ENCODE measurements at places on chromosomes 5 and 9. TPM values are rescaled to one million over a fixed set of nuclear protein-coding genes. Genes with fewer than 3 reads are reported as not detected.

DNA sequence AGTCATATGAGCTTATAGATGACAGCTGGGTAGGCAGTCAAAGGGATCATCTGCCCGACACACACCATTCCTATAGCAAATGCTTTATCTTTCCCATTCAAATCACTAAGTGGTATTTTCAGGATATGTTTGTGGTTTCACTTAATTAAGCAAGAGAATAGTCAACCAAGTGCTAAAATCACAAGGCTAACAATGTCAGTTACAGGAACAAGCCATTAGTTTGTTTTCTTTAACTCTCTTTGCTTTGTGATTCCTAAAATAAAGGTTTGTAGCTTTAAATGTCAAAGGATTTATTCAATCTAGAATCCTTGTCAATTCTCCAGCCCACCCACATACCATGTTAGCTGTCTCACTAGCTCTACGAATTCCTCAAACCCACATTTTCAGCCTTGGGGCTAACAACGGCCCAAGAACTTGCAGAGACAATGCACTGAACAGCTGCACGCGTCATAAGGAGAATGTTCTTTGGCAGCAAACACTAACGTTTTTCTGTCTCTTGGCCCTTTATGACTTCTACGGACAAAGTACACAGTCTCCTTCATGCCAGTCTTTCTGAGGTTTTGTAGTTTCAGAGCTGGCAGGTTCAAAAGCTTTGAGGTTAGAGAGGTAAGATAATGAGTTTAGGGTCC lies 56.6 kb downstream of the ELAVL2 start:
- DNase-seq = no peak

DNA sequence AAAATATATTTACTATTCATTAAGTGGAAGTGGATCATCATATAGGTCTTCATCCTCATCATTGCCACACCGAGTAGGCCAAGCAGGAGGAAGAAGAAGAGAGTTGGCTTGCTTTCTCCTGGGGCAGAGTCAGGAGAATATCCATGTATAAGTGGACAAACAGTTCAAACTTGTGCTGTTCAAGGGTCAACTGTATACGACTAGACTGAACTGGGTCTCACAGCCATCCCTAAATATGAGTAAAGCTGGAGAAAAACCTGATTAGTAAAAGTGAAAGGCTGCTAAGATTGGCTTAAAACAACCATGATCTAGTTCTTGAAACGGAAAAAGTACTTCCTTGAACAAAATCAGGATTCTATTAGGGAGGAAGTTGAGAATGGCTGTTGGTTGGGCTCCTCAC lies 276.7 kb upstream of the ADRA1B start:
- DNase-seq = no peak

GRCh38 chr5:6484899-6485298 lies 36.2 kb downstream of the UBE2QL1 start:
- no peak for DNase-seq

DNA sequence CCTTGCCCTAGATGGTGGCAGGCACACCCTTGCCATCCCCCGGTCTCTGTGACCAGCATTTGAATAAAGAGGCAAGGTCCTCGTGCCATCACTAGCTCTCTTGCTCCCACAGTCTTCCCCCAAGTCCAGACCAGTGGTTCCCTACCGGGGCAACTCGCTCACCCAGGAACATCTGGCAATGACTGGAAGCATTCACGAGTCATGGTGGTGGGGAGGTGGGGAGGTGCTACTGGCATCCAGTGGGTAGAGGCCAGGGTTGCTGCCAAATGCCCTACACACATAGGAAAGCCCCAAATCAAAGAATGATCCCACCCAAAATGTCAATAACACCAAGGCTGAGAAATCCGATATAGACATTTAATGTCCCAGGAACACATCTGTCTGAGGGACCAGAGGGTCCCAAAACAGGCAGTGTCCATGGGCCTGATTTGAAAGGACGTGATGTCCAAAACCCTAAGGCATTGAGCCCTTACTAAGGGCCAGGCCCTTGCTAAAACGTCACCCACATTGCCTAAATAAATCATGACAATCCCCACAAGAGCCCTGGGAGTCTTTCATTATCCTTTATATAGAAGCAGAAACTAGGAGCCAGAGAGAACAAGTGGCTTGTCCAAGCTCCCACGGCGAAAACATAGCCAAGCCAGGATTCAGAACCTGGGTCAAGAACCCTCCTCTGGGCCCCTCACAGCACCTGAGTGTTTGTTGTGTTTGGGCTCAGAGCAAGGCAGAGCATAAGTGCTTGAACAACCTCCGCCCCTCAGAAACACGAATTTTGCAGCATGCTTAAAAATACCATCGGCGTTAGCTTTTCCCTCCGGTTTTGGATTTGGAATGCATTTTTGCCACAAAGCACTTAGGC lies 119.3 kb upstream of the WWC1 start:
- DNase-seq = no peak

DNA sequence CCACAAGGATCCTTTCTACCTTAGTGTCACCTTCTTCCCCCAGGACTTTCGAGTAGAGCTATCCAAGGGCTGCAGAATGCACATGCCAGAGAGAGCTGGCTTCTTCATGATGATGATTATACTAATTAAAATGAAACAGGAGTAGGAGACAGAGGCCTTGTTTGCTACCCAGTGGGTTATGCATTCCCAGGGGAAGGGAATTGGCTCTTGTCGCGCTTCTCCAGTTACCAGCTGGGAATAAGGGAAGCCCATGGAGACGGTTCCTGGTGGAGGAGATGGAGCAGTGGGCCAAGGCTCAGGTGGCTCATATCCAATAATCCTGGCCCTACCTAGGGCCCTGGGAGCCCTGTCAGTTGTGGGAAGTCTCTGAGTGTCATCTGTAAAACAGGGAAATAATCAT lies 65.1 kb downstream of the WWC1 start:
- DNase-seq = no peak

GRCh38 chr5:119537704-119538103 lies 85.4 kb downstream of the HSD17B4 start:
- DNase-seq = no peak

DNA sequence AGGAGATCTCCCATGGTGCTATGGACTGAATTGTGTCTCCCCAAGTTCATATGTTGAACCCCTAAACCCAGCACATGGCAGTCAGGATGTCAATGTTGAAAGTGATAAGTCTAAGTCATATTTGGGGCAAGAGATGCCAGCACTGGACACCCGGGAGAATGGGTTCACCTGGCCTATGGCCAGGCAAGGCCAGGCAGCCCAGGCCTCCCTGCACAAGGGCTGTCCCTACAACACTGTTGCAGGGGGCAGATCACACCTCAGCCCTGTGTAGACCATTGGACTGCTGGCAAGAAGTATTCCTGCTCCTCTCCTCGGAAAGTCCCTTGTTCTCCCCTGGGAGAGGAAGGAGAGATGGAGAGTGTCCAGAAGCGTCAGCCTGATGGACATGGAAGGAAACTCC lies 240.5 kb downstream of the GADD45G start:
- DNase-seq = no peak

- no peak for DNase-seq
These were observed 16.0 kb downstream of the SERINC5 start for GRCh38 chr5:80239680-80240367.

GFI1B gene
- total RNA-seq = not detected

SGCD gene
- total RNA-seq = not detected
